Foreskin keratinocyte (primary cell): ENCODE measurements at places on chromosomes 5 and 9. TPM values are rescaled to one million over a fixed set of nuclear protein-coding genes. Genes with fewer than 3 reads are reported as not detected.
A peak's percentile ranks its signal among the peaks of the same experiment; 100 is the strongest.

DNA sequence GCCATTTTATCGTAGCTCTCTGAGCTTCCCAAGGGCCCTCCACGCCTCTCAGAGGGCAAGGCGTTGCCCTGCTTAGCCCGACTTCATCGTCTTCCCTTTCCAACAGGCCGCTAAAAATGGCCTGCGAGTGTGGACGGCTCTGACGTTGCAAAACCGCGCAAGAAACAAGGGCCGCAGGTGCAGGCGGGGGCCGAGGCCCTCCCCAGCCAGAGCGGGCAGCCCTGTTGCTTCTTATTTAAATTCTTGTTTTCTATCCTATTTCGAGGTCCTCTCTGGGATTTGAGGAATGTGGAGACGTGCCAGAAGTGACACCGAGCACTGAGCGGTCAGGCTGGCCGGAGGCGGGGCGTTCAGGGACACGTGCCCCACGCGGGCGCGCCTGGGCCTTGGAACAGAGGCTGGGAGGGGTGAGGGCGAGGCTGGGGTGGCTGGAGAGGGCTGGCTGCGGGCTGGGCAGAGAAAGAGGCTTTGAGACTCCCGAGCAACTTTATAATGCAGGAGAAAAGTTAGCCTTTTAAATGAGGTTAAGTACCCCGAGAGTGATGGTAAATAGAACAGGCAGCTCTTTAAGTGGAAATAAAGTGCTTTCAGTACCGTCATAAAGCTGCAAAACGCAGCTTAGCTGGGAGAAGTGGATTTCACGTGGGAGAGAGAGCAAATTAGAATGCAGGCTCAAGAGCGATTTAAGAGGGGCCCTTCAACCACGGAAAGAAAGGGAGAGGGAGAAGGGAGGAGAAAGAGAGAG lies 243.6 kb downstream of the AUH start:
- DNase-seq: no peak

DNA sequence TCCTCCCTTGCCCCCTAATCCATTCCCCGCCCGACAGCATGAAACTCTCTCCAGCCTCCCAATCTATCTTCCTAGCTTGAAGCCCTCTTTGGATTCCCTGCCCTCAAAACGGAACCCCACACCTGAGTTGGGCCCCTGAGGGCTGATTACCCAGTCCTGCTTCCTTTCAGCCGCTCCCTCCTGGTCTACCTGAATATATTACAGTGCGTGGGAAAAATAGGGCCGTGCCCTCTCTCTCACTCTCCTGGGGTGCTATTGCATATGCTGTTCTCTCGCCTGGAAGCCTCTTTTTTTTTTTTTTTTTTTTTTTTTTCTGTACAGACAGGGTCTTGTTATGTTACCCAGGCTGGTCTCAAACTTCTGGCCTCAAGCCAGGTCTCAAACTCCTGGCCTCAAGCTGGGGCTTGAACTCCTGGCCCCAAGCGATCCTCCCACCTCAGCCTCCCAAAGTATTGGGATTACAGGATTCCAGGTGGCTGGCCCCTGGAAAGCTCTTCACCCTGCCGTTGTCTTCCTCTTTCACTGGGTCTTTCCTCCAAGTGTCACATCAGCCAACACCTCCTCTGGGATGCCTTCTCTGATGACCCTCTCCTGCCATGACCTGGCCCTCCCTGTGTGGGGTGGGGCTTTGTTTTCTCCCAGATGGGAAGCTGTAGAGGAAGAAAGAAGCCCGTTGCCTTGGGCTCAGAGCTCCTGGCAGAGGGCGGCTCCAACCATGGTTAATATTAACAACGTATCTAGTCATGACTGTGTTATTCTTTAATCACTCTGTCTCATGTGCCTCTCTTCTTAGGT lies 8.2 kb downstream of the DNM1 start:
- no peak for DNase-seq

DNA sequence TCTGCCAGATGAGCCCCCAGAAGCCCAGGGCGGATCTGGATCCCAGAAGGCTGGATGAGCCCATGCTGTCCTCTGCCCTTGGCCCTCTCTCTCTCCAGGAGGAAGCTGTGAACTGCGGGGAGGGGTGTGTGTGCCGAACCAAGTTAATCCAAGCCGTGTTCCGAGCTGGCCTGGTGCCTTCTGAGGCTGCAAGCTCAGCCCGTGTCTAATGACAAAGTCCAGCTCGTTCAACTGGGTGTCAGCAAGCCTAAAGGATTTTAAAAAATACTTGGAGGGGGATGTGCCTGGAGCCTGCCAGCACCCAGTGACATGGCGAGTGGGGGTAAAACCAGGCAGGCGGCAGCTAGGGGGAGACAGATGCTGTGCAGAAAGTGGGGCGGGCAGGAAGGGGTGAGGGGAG lies 8.0 kb downstream of the STC2 start:
- no peak for DNase-seq

DNA sequence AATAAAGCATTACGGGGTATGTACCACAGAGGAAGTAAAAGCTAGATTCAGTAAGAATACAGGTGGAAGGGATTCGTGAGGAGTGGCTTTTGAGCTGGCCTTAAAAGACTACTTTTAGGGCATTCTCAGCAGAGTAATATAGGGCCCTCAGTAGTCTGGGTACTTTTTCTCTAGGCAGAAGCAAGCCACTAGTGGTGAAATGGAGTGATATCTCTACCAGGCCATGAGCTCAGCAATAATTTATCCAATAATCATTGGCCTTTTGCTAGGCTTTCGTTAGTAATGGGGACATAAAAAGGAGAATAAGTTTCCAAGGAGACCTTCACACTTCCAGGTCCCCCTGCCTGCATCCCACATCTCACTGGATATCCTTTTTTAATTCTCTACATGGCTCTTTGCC lies 1.7 kb downstream of the POLR3G start:
- DNase-seq: no peak

- DNase-seq: no peak
These were observed 361.5 kb upstream of the CDH10 start for GRCh38 chr5:25006237-25006636.

DNA sequence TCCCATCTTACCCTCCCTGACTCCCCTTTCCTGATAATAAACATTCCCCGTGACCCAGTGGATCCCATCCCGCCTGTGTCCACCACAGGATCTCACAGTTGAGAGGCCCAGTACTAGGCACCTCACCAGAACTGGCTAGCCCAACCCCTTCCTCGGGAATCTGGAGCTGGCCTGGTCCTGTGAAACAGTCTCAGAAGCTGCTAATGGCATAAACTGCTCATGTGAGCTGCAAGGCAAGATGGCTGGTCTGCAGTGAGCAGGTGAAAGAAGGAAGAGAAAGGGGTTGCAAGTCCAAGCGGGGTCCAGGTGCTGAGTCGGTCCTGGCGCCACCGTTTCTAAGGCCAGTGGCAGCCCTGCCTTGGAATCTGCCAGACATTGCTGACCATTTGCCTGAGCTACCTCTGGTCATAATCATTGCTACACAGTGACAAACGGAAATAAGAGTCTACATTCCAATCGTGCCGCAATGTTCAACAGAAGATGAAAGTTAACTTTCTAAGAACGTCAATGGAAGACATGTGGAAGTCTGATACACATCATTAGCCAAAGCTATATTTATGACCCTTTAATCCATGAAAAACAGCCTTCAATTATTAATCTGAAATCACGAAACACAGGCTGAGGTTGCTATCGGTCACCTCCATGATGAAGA lies 33.7 kb downstream of the DNAH5 start:
- DNase-seq: no peak

DNA sequence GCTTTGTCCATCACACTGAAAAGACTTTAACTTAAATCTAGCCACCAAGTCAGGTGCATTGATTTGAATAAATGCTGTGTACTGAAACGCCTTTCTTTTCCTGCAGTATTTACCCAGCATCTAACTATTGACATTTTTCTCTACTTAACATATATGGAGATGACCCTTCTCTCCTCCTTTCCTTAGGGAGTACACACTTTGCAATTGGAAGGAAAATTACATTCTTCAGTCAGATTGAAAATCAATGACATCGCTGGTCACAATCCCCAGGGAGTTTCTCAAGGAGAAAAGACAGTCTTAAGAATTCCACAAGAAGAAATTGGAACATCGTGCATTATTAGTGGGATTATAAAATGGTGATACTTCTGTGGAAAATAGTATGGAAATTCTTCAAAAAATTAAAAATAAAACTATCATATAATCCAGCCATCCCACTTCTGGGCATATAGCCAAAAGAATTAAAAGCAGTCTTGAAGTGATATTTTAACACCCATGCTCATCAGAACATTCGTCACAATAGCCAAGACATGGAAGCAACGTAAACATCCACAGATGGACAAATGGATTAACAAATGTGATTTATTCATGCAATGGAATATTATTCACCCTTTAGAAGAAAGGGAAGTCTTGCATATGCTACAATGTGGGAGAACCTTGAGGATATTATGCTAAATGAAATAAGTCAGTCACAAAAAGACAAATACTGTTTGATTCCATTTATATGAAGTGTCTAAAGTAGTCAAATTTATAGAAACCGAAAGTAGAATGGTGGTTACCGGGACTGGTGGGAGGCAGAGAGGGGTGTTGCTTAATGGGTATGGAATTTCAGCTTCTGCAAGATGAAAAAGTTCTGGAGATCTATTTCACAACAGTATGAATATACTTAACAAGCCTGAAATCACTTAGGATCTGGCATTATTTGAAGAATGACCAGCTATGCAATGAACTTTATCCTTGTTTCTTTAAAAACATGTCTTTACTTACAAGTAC lies 14.3 kb upstream of the FREM1 start:
- DNase-seq: peak; percentile 6

- DNase-seq: no peak
These were observed 126.7 kb downstream of the GADD45G start for GRCh38 chr9:89731262-89732182.

SPATA31D4 gene
- not detected in 2 replicates for total RNA-seq

TRPM3 gene
- not detected in 2 replicates for total RNA-seq

PCDHGC3 gene
- 25.0 and 36.1 TPM in 2 replicates for total RNA-seq

PFN3 gene
- total RNA-seq: not detected in 2 replicates
